Activated CD4-positive, alpha-beta T cell treated with anti-CD3 and anti-CD28 coated beads, Interleukin-2, amount 50 U/mL, for 24 hours (primary cell): ENCODE measurements at places on chromosomes 7 and 10.

DNA sequence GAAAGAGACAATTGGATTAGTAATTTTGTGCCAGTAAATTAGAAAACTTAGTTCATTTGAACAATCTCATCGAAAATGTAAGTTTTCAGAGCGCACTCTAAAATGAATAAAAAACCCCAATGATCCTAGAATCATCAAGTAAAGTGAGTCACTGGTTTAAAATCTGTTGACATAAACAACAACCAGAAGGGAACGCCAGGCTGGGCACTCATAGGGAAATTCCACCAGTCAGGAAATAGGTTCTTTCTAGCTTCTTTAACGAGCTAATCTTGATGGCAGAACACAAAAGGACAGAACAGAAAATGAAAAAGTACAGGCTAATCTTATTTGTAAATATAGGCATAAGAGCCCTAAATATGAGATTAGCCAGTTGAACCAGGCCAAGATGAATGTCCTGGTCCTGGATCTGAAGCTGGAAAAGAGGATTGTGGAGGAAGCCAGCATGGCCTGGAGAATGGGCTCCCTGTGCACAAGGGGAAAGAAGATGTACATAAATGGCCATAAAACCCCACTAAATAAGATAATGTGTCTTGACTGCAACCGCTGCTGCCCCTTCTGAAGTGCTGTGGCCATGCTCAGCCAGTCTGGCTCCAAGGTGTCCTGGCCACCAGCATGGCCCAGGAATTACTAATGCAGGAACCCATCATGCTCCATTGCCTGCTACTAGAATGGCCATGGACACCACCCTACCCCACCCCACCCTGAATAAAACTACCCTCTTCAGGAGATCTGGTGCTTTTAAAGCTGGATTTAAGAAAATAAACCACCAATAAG is 114.0 kb downstream of the WDFY4 start:
- no peak for DNase-seq

GRCh38 chr10:29980084-29980483 is 79.3 kb downstream of the JCAD start:
- no peak for DNase-seq

DNA sequence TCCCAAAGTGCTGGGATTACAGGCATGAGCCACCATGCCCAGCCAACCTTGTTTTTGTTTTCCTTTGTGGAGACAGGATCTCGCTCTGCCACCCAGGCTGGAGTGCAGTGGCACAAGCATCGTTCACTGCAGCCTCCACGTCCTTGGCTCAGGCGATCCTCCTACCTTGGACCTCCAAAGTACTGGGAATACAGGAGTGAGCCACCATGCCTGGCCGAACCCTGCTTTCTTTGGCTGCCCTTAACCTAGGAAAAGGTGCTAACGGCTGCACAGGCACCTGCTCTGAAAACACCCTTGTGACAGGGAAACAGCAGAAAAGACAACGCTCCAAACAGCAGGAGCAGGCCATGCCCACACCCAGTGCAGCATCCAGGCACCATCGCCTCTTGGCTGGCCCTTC is 71.9 kb downstream of the OAT start:
- DNase-seq, result no peak

DNA sequence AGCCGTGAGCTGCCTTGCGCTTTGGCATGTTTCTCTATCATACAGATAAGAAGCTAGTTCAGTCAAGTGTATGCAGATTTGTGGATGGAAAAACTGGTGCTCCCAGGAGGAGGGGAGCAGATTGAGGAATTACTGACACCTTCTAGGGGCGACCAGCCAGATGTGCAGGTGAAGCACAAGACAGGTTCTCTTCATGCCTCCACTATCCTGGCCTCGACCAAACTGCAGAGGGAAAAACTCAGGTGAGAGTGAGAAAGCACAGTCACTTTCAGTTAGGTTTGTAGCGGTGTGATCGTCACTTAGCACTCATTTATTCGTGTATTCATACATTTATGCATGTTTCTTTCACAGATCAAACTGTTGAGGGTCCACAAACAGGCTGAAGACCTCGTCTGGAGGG is 600 bp upstream of the DBNL start:
- DNase-seq, result no peak

DNA sequence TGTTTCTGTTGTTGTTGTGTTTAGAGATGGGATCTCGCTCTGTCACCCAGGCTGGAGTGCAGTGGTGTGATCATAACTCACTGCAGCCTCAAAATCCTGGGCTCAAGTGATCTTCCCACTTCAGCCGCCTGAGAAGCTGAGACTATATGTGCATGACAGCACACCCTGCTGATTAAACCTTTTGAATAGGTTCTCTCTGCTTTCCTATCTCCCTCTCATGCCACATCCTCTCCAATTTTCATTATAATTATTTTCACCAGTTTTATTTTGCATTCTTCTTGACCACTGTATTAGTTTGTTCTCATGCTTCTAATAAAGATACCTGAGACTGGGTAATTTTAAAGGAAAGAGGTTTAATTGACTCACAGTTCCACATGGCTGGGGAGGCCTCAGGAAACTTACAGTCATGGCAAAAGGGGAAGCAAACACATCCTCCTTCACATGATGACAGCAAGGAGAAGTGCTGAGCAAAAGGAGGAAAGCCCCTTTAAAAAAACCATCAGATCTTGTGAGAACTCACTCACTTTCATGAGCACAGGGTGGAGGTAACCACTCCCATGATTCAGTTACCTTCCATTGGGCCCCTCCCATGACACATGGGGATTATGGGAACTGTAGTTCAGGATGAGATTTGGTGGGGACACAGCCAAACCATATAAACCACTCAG is 12.9 kb downstream of the AGK start:
- no peak for DNase-seq

- no peak for DNase-seq
Measured at GRCh38 chr7:146397141-146397540, 280.5 kb downstream of the CNTNAP2 start.

DNA sequence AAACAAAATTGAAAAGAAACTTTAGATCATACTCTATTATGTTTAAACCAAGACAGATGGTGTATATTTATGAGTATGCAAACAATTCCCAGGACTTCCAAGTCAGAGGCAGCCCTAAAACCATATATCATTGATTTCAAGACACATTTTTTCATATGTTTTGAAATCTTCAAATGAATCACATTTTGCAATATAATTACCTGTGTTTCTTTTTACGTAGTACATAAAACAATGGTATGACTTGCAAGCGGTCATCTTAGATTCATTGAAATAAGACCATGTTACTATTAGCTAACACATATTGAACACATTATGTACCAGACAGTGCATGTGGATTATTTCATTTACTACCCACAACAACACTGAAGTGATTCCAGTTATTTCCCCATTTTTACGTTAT is 14.9 kb downstream of the SMURF1 start:
- DNase-seq, result no peak

GRCh38 chr10:68901105-68901927 is at the start of gene DDX50:
TSS of gene DDX50 (plus strand) at chr10:68901315. CDS start at chr10:68901385, 70 bp downstream.
- peak; percentile 89 for DNase-seq

- DNase-seq, result no peak
Measured at GRCh38 chr10:31578951-31579350, 259.9 kb downstream of the ZEB1 start.

GRCh38 chr7:151890355-151891004 is 13.6 kb upstream of the PRKAG2 start:
- no peak for DNase-seq

- DNase-seq, result no peak
Measured at GRCh38 chr10:102945962-102946361, 27.9 kb downstream of the CNNM2 start.

- no peak for DNase-seq
Measured at GRCh38 chr10:70324339-70324861, 40.6 kb upstream of the NPFFR1 start.

- no peak for DNase-seq
Measured at GRCh38 chr7:42143711-42144600, 93.1 kb downstream of the GLI3 start.

DNA sequence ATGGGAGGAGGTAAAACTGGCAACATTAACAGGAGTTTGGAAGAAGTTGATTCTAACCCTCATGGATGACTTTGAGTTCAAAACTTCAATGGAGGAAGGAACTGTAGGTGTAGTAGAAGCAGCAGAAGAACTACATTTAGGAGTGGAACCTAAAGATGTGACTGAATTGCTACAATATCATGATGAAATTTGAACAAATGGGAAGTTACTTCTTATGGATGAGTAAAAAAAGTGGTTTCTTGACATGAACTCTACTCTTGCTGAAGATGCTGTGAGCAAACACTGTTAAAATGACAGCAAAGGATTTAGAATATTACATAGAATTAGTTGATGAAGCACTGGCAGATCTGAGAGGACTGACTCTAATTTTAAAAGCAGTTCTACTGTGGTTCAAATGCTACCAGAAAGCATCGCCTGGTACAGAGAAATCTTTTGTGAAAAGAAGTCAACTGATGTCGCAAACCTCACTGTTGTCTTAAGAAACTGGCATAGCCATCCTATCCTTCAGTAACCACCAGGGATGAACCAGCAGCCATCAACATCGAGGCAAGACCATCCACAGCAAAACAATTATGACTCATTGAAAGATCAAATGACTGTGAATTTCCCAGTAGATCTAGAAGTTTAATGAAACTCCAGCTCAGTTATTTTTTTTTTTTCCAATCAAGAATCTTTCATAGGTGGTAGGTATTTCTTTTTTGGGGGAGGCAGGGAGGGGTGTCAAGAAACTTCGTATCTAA is 20.8 kb downstream of the BRAF start:
- no peak for DNase-seq

- DNase-seq, result no peak
Measured at GRCh38 chr10:78959217-78959923, 109.4 kb upstream of the ZMIZ1 start.

DNA sequence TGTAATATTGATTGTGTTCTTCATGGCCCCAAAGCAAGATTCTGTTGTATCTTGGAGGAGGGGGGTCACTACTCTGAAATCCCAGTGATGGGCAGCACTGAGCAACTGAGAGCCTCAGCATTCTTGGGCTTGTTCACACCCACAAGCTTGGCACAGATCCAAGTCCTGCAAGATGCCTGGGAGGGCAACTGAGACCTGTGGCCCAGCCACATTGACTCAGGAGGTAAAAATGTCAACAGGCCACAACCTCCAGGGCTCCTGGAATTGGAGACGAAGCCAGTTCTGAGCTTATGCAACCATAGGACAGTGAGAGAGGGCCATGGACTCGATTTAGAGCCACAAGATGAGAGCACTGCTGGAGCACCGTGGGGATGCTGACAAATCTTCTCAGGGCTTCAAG is 3.1 kb upstream of the DOCK1 start:
- no peak for DNase-seq

- no peak for DNase-seq
Measured at GRCh38 chr10:972763-973162, 15.5 kb upstream of the GTPBP4 start.
